ENCODE measurements at places on chromosomes 5 and 9. TPM values are rescaled to one million over a fixed set of nuclear protein-coding genes. Genes with fewer than 3 reads are reported as not detected.

SPAG8 gene
- polyA plus RNA-seq: 6.0 TPM

SUSD3 gene
- polyA plus RNA-seq: 13.3 TPM

DNA sequence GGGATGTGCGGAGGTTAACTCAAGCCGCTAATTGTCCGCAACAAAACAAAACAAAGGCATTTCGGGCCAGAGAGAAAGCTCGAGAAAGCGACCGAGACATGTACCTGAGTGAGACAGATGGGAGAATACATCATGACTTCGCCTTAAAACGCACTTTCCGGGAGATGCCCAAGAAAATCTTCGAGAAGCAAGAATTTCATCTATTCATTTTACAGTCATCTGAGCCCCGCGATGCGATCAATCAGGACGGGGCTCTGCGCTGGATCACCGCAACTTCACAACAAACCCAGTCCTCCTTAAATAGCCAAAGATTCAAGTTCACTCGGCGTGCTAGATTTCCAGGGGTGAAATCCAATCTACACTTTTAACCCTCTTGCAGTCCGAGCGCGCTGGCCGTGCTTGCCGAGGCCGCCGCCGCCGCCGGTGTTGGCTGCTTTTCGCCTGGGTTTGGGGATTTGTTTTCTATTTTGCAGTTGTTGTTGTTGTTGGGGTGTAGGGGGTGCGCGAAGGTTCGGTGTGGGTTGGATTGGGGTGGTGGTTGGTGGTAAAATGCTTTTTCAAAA is 482 bp downstream of the NFIB start:
- peak; percentile 57 for DNase-seq

DNA sequence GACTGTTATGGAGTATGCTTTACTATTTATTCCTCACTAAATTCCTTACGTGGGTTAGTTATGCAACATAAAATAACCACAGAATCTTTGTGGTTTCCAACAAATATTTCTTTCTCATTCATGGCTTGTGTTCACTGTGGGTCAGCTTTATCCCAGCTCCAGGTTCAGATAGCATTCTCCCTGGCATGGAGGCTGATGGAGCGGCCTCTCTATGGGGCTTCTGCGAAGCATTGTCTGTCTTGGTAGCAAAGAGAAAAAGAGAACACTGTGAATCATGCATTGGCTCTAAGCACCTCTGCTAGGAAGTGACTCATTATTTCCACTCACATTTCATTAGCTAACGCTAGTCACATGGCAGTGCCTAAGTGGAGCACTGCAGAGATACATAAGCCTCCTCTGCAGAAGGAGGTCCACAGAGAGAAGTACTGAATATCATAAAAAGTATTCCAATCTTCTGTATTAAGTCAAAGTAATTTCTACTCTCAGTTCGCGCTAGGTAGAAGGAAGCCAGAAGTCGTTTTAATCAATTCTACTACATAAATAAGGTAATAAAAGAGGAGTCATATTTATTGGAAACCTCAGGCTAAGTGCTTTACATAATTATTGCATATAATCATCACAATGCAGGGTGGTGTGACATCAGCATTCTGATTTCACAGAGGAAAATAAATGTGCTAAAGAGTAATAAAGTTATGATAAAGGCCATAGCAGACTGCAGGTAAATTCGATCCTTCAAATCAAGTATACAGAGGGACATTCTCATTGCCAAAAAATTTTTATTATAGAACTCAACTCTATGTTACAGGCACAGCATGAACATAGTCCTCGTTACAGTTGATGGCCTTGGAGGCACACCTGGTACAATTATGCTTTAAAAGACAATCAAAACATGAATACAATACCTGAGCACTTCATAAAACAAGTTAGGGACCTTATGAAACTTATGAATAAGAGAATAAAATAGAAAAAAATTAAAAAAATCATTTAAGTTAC is 531.1 kb downstream of the CETN3 start:
- no peak for DNase-seq

GRCh38 chr9:85332487-85332886 is 409.3 kb downstream of the AGTPBP1 start:
- DNase-seq: no peak
